CD4-positive, alpha-beta memory T cell (primary cell): ENCODE measurements at places on chromosomes 4 and X. TPM values are rescaled to one million over a fixed set of nuclear protein-coding genes. Genes with fewer than 3 reads are reported as not detected.

The TECRL gene
- total RNA-seq = not detected

The TAF9B gene
- 23.6 TPM for total RNA-seq

The P2RY10 gene
- total RNA-seq = 104 TPM

The KIAA1210 gene
- not detected for total RNA-seq

The ACSL1 gene
- total RNA-seq = 11.5 TPM

- peaks cover 11% of the 10 kb centered on the region for H3K4me1 ChIP-seq
- no peaks in the 10 kb centered on the region for H3K36me3 ChIP-seq
- no peak for DNase-seq
- no peak overlapping the region for H3K4me3 ChIP-seq
- H3K27ac ChIP-seq = no peak overlapping the region
Measured at GRCh38 chr4:123417813-123418212, 21.2 kb downstream of the SPRY1 start.

DNA sequence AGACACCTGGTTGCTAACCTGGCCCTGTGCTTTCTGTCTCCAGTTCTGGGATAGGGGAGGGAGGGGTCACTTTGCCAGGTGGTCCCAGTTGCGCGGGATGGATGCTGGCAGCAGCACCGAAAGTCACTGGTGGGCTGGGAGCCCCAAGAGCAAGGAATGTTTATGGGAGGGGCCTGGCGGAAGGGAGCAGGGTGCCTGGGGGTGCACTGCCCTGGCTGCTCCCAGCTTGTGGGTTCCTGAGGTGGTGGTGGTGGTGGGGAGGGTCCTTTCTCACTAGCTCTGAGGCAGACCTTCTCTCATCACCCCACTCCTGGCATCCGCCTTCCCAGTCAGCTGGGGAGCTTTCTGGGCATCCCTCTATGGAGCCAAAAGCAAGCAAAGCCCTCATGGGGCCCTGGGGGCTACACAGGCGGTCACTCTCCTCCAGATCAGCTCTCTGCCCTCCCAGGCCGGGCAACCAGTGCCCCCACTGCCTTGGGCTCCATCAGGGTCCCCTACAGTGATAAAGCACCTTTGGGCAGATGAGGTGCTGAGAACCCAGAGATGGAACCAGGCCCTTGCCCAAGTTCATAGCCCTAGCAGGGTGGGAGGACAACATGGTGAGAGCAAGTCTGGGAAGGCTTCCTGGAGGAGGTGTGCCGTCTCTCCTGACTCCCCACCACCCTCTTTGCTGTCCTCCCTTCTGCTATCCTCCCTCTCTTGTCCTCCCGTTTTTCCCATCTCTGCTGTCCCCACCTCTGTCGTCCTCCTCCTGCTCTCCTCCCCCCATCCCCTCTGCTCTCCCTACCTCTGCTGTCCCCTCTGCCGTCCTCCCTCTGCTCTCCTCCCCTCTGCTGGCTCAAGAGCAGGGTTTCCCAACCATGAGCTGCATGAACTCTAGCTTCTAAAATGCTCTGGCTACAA is 16.0 kb downstream of the FGFR3 start:
- no peak for DNase-seq
- H3K27me3 ChIP-seq = no peaks in the 10 kb centered on the region
- H3K4me1 ChIP-seq = no peaks in the 10 kb centered on the region
- peaks cover 6% of the 10 kb centered on the region for H3K36me3 ChIP-seq
- H3K27ac ChIP-seq = no peak overlapping the region

GRCh38 chr4:104905546-104905945 is 241.1 kb upstream of the TET2 start:
- H3K27ac ChIP-seq = no peak overlapping the region
- H3K36me3 ChIP-seq = no peaks in the 10 kb centered on the region
- no peak overlapping the region for H3K4me3 ChIP-seq
- H3K27me3 ChIP-seq = no peaks in the 10 kb centered on the region
- no peak for DNase-seq

- no peaks in the 10 kb centered on the region for H3K36me3 ChIP-seq
- H3K27me3 ChIP-seq = no peaks in the 10 kb centered on the region
- H3K27ac ChIP-seq = no peak overlapping the region
- no peak for DNase-seq
- no peaks in the 10 kb centered on the region for H3K4me1 ChIP-seq
Measured at GRCh38 chrX:45907786-45908185, 637.4 kb downstream of the ZNF674 start.

DNA sequence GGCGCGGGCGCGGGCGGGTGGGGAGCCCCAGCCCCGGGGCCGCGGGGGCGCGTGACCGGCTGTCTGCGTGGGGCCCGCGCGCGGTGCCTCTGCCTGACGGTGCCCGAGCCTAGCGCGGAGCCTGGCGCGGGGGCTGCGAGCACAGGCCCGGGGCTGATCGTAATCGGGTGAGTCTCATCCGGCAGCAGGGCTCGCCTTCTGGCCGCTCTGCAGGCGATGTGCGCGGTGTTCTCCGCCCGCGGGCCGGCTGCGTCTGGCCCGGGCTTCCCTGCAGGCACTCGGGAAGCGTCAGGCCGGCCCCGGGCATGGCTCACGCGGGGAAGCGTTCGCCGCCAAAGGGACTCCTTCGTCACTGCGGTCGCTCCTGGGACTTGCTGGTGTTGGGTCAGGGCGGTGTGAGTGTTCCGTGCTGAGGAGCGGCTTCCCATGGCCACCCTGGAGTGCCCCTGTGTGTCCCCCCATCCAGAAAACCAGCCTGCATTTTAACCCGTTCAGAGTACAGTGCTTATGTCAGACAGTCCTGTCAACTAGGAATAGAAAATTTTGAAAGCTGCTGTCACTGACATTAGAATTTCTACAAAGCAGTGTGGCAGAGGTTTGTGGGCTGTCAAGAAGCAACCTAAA is 40.6 kb downstream of the FAM149A start:
- peaks cover 5% of the 10 kb centered on the region for H3K4me1 ChIP-seq
- no peaks in the 10 kb centered on the region for H3K36me3 ChIP-seq
- H3K27me3 ChIP-seq = peaks cover 25% of the 10 kb centered on the region
- no peak for DNase-seq
- no peak overlapping the region for H3K4me3 ChIP-seq
